Pancreas (tissue), 10 donors: ENCODE measurements at places on chromosomes 3 and 15. TPM values are rescaled to one million over a fixed set of nuclear protein-coding genes. Genes with fewer than 3 reads are reported as not detected.

The MEGF11 gene
- polyA plus RNA-seq, result 0.34 TPM

The AP3B2 gene
- 19.1 TPM for polyA plus RNA-seq

The TTBK2 gene
- polyA plus RNA-seq, result 2.4 TPM

The COMMD2 gene
- polyA plus RNA-seq, result 4.4 TPM

The PAK6 gene
- 4.3 TPM for polyA plus RNA-seq

The OSTN gene
- 0.70 TPM for polyA plus RNA-seq

The ALCAM gene
- polyA plus RNA-seq, result 14.4 TPM

The PLA2G4B gene
- polyA plus RNA-seq, result 56.8 TPM

The HIGD2B gene
- polyA plus RNA-seq, result not detected

The DAZL gene
- polyA plus RNA-seq, result not detected

The ADIPOQ gene
- 0.28 TPM for polyA plus RNA-seq

The GP9 gene
- polyA plus RNA-seq, result 0.14 TPM

The ASTE1 gene
- polyA plus RNA-seq, result 3.5 TPM

The MON1A gene
- 7.7 TPM for polyA plus RNA-seq
